Thymus (tissue), 14 donors: ENCODE measurements at places on chromosomes 7 and 10. TPM values are rescaled to one million over a fixed set of nuclear protein-coding genes. Genes with fewer than 3 reads are reported as not detected.
A peak's percentile ranks its signal among the peaks of the same experiment; 100 is the strongest.

DNA sequence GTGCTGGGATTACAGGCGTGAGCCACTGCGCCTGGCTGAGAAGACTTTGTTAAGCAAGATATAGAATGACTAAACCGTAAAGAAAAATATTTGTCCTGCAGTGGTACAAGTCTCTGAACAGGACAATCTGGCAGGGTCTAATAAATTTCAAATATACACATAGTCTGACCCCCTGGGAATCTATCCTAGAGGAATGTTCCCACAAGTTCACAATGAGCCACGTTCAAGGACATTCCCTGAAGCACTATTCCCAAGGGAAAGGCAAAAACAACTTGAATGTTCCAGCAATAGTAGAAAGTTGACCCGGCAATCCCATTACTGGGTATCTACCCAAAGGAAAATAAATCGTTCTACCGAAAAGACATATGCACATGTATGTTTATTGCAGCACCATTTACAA, 82.0 kb downstream of the HIP1 start:
- DNase-seq = no peak

DNA sequence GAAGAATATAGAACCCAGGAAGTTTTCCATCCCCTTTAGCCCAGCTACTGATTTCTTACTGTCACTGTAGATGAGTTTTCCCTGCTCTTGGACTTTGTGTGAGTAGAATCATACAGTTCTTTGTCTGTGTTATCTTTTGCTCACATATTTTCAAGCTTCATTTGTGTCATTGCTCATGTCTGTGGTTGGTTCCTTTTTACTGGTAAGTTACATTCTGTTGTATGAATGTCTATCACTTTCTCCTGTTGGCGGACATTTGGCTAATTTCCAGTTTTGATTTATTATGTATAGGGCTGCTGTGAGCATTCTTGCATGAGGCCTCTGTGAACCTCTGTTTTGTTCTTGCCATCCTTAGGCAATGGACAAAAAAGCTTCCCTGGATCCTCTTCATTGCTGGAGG, 5.3 kb downstream of the GLRX3 start:
- no peak for DNase-seq

ANXA8 gene
- 6.9 TPM for total RNA-seq

GRCh38 chr7:15862781-15863165, 176.3 kb upstream of the MEOX2 start:
- DNase-seq = no peak

FAM25G gene
- 1.2 TPM for total RNA-seq

- DNase-seq = no peak
These were observed 110.8 kb downstream of the MYL10 start for GRCh38 chr7:101518336-101518735.

DNA sequence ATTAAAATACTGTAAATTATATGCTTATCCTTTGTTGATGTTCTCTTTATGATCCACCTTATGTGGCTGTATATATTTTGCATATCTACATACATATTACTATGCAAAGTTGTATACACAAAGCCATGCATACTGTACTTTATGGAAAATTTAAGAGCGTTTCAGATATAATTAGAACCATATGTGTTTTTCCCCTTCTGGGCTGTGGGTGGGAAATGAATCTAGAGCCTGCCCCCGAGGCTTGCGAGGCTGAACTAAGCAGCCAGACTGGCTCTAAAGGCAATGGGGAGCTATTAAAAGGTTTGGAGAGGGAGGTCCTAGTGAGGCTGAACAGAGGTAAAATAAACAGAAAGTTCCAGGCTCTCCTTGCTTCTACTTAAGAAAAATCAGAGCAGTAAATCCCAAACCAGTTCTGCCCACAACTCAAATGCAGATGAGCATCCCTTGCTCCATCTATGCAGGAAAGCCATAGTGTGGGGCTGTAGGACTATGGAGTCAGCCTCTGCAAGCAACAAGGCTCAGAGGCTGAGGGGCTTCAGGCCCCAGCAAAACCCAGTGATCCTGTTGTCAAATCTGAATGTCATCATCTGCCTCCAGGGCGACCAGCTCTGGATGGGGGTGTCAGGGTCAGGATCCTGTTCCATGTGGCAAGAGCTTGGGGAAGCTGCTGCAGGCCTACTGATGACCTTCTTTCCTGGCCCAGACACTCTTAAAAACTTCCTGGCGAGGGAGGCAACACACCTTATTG, 14.1 kb upstream of the DDIT4 start:
- DNase-seq = no peak

DNA sequence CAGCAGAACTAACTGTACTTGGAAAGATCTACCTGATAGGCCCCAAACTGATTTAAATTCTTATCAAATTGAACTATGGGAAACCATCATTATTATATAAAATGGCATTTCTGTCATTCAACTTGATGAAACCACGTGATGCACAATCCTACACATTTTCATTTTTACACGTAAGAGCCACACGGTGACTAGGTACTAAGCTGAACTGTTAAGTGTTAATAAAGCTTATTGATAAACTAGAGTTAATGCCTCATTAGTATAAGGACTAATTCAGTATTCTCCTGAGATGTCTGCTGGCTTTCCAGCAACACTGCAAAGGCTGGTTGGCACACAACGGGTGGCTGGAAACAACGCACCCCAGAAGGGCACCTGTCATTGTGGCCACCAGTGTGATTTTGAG, 4.6 kb downstream of the NCAPG2 start:
- DNase-seq = no peak

- DNase-seq = no peak
These were observed 138.9 kb downstream of the VTI1A start for GRCh38 chr10:112585960-112586359.

- DNase-seq = peak; percentile 27
These were observed 22.7 kb downstream of the CISD1 start for GRCh38 chr10:58291538-58292174.

DNA sequence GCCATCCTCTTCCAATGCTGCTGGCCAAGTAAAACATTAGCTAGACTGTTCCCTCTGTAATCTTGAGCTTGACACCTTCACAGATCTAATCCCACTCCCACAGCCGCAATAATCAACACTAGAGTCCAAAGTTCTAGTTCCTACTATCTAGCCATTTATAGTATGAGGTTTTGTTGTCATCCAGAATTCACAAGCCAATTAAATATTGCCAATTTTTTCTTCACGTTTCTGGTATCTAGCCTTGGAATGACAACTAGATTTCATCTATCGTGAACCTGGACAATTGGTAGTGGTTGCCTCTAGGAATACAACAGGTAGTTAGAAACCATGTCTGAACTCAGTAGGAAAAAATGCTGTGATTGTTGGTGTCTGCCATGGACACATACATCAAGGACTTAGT, 10.4 kb downstream of the WASL start:
- DNase-seq = no peak

TAX1BP1 gene
- total RNA-seq = 86.7 TPM

PAPOLB gene
- under 0.01 TPM for total RNA-seq

CXCL12 gene
- 56.5 TPM for total RNA-seq
